ENCODE measurements at places on chromosomes 3 and 15.

DNA sequence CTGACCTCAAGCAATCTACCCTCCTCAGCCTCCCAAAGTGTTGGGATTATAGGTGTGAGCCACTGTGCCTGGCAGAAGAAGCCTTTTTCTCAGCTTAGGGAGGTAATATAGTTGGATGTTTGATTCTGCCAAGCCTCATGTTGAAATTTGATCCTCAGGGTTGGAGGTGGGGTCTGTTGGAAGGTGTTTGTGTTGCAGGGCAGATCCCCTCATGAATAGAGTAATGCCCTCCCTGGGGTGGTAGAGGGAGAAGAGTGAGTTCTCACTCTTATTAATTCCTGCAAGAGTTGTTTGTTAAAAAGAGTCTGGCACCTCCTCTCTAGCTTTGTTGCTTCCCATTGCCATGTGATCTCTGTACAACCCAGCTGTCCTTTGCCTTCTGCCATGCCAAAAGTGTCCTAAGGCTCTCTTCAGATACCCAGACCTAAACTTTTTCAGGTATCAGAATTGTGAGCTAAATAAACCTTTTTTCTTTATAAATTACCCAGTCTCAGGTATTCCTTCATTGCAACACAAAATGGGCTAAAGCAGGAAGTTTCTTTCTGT, 16.4 kb downstream of the NECTIN3 start:
- DNase-seq, result no peak

GRCh38 chr15:78103406-78104118, 11.2 kb downstream of the SH2D7 start:
- DNase-seq, result no peak

GRCh38 chr3:13280811-13281506, 139.2 kb downstream of the NUP210 start:
- DNase-seq, result no peak

- DNase-seq, result no peak
Measured at GRCh38 chr3:192188218-192188835, 539.0 kb downstream of the FGF12 start.

- no peak for DNase-seq
Measured at GRCh38 chr3:69961706-69962439, 37.7 kb upstream of the SAMMSON start.

DNA sequence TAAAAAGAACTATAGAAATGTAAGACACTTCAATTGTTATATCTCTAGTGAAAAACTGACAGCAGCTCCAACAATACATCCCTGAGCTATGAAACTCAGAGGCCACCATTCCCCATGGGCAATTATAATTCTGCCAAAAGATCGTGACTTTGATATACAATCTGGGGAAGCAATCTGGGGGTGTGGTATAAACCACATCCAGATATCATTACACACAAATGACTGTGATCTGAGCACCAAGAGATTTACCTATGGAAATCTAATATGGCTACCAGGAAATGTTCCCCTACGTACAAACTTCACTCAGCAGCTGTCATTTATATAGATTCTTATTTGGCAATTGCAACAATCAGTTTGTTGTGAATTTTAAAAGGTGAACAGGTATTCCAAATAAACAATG, 110.3 kb downstream of the FRMD5 start:
- no peak for DNase-seq

- DNase-seq, result no peak
Measured at GRCh38 chr15:73755481-73755880, 2.3 kb upstream of the INSYN1 start.

DNA sequence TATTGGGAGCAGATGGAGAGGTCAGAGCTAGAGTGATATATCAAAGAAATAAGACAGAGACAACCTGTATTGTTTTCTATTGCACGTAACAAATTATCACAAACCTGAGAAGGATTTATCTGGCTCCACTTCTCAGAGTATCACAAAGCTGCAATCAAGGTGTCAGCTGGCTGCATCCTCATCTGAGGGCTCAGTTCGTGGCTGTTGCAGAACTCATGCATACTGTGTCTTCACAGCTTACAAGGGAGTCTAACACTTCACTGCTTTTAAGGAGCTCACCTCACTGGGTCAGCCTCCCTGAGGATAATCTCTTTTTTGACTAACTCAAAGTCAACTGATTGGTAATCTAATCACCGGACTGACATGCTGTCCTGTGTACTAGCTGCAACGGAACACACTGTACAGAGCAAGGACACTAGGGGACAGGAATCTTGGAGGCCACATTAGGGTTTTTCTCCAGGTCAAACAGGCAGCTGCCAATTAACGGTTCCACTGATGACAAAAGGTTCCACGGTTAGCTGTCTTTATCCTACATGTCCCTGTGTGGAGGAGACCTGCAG, 1006.8 kb upstream of the SEMA6D start:
- DNase-seq, result no peak

Data from HFFc6 (cell line).